ENCODE measurements at places on chromosomes 5 and 9.

GRCh38 chr9:90033028-90033650 lies 428.3 kb downstream of the GADD45G start:
- no peak for DNase-seq

DNA sequence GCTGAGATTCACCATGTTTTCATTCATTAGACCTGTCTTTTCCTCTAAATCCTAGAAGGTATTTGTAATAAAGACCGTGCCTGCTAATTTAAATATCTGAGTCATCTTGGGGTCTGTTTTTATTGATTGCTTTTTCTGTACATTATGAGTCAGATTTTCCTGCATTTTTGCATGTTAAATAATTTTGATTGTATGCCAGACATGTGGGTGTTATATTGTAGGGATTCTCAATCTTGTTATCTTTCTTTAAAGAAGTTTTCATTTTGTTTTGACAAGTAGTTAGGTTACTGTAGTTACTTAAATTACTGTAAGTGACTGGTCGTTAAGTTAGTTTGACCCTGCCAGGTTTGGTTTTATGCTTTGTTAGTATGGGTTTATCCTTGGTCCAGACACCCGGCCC lies 35.1 kb downstream of the EXOSC2 start:
- DNase-seq, result no peak

GRCh38 chr9:114884787-114885452 lies 45.5 kb downstream of the TNFSF8 start:
- no peak for DNase-seq

DNA sequence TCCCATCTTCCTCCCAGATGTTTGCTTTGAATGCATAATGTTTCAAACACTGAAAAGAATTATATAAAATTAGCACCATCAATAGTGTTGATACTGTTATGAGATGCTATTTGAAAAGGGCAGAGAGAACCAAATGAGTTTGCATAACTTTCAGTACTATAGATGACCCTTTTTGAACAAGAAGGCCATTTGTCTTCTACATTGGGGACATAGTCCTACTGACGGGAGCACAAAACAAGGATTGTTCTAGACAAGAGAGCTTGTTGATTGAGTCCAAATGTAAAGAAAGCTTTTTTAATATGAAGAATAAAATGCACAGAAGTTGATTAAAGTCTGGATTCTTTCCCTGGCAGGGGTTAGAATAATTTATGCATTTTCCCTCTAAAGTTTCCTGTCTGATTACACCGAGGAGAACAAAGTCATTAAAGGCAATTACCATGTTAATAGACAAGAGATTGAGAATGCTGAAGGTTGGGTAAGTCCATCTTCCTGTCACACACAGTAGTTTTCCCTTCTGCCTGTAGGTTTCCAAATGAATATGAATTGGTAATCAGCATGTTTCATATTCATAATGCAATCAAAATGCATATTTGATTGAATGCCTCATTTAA lies 32.8 kb upstream of the ADCY2 start:
- no peak for DNase-seq

- no peak for DNase-seq
Measured at GRCh38 chr9:109323771-109324170, 2.9 kb upstream of the EPB41L4B start.

- DNase-seq, result no peak
Measured at GRCh38 chr5:125793470-125793869, 629.7 kb upstream of the GRAMD2B start.

DNA sequence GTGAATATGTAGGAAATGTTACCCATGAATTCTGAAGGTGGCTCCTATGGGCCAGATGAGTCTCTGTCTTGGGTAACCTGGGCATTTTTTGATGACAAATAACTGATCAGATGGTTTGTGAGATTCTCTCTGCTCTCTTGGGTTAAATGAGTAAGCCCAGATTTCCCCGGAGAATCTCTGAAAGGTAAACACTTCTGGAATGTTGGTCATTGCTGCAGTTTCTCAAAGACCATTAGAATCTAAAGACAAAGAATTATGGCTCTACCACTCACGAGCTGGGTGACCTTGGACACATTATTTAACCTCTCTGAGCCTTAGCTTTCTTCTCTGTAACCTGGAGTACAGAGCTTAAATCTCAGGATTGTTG lies 191.2 kb downstream of the DAB2IP start:
- no peak for DNase-seq

- no peak for DNase-seq
Measured at GRCh38 chr5:53249529-53250200, 140.1 kb upstream of the MOCS2 start.

DNA sequence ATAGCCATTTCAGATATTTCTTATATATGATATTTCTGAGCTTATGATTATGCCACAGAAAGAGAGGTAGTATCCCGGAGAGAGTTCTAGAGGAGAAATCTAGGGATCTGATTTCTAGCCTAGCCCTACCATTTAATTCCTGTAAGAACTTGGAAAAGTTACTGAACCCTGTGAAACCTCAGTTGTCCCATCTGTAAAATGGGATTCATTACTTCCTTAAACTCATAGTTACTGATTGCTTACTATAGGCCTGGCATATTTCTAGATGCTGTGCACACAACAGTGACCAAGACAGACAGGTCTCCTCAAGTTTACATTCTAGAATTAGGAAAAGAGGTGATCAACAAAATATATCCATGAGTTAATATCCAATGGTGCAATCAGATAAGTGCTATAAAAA lies 30.8 kb upstream of the SMAD5 start:
- no peak for DNase-seq
